ENCODE measurements at places on chromosomes 1 and 21.

- DNase-seq: peak; percentile 75
Observed at GRCh38 chr1:204190212-204191211, 5.8 kb downstream of the KISS1 start.

DNA sequence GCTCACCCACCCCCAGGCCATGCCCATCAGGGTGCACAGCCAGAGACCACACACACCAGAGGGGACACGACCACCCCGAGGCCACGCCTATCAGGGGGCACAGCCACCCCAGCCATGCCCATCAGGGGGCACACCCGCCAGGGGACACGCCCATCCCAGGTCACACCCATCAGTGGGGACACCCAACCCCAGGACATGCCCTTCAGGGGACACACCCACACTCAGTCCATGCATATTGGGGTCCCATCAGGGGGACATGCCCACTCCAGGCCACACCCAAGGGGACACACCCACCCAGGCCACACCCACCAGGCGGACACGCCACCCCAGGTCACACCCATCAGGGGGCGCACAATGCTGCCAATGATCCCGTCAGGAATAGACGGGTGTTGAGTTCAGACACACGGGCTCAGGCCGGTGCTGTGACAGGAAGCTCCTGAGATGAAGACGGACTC is 20.7 kb downstream of the MCM3AP start:
- no peak for DNase-seq

DNA sequence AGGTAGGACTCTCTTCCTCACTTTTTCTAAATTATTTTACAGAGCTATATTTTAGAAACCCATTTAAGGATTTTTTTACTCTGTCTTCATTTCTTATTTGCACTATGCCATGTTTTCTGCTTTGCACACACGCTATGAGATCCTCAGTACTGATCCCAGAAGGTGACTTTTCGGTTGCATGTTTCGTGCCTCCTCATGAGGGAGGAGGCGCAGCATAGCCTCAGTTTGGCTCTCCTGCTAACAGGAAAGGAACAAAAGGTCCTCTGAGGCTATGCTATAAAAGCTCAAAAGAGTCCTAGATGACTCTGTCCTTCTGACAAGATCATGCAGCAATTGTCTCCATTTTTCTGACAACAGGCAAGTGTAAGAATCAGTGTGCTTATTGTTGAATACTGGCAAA is 189.7 kb downstream of the GPR52 start:
- DNase-seq: no peak

GRCh38 chr1:43537423-43538142 is 6.9 kb downstream of the PTPRF start:
- no peak for DNase-seq

DNA sequence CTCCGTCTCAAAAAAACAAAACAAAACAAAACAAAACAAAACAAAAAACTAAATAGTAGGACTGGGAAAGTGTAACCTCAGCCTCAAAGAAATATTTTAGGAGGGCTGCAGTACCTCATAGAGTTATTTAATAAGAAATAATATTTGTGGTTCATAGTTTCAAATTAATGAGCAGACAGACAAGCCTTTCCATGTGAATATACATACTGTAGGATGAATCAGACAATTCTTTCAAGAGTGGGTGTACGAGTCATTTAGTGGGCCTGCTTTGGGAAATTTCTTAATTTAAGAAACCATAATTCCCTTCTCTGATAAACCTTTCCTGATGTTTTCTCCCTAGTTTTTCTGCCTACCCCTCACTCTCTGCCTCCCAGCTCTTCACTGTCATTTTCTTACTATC is 52.5 kb downstream of the CDC14A start:
- no peak for DNase-seq

DNA sequence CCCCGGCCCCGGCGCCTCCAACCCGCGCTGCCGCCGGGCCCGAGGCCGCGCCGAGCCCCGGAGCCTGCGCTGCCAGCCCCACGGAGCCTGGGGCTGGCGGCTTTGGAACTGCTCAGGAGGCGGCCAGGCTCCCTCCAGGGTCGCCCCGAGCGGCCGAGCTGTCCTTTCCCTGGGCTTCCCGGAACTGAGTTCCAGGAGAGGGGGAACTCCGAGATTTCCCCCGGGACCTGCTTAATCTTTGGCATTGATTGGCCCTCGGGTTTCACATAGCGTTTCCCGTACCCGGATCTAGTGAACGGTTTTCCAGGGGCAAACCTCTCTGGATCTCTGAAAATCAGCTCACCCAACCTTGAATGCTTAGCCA is 504 bp downstream of the H6PD start:
- DNase-seq: no peak

- no peak for DNase-seq
Observed at GRCh38 chr1:205286335-205286950, 35.1 kb downstream of the NUAK2 start.

GRCh38 chr21:31198575-31198974 is 145.5 kb downstream of the TIAM1 start:
- DNase-seq: no peak

GRCh38 chr1:156807627-156808026 is 9.0 kb downstream of the SH2D2A start:
- DNase-seq: no peak

DNA sequence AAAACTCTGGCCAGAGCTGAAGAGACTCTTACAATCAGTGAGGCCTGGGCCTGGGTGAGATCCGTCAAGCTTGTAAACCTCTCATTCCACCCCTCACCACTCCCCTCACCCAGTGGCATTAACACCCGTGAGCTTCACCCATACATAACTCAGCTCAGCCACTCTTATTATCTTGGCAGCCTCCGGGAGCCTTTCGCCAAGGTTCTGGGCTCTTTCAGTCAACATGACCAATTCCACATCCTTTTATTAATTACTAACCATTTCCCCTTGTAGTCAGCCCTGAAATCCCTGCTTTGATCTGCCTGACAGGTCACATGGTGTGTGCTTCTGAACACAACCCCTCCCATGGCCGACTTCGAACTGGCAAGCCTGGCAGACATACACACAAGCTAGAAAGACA is 134.8 kb downstream of the SETD4 start:
- DNase-seq: no peak

All from liver (tissue), 10 donors.